Activated CD4-positive, alpha-beta memory T cell treated with anti-CD3 and anti-CD28 coated beads, Interleukin-2, amount 10 ng/mL, durations not matched to agents 7 days and 5 days (primary cell): ENCODE measurements at places on chromosomes 3 and 15.

GRCh38 chr15:29170521-29170920, 99.1 kb downstream of the NSMCE3 start:
- no peak for DNase-seq

DNA sequence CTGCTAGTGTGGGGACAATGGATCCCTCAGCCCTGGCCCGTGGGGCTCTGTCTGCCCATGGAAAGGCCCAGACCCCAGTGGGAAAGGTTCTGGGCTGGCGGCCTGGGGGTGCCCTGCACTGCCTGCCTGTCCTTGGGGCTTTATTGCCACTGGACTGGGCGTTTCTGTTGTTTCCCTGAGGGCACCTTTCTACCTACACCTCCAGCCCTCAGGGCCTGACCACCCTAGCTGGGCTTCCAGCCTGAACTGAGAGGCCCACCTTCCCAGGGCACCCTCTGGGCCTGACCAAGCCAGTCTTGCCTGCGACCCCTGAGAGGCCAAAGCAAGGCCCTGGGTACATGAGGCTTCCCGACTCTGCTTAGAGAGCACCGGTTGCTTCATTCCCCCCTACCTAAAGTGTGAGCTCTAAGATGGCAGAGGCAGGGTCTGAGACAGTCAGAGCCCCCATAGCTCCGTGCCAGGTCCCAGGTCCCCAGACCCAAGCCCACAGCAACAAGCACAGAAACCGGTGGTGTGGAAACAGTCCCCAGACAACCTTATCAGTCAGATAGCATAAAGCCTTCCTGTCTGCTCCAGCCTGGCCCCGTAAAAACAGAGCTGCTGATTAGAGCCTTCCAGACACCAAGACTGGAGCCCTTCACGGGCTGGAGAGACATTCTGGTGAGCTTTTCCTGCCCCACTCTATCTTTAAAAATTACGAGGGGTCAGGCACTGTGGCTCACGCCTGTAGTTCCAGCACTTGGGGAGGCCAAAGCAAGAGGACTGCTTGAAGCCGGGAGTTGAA, 102.8 kb downstream of the CHSY1 start:
- no peak for DNase-seq

- no peak for DNase-seq
These were observed 7.4 kb upstream of the CAMP start for GRCh38 chr3:48215876-48216275.

- no peak for DNase-seq
These were observed 24.0 kb downstream of the GOLIM4 start for GRCh38 chr3:168071591-168072322.

- no peak for DNase-seq
These were observed 193.1 kb downstream of the TNIK start for GRCh38 chr3:171267104-171267503.

- DNase-seq, result no peak
These were observed 46.2 kb upstream of the MAGEF1 start for GRCh38 chr3:184758056-184758455.

DNA sequence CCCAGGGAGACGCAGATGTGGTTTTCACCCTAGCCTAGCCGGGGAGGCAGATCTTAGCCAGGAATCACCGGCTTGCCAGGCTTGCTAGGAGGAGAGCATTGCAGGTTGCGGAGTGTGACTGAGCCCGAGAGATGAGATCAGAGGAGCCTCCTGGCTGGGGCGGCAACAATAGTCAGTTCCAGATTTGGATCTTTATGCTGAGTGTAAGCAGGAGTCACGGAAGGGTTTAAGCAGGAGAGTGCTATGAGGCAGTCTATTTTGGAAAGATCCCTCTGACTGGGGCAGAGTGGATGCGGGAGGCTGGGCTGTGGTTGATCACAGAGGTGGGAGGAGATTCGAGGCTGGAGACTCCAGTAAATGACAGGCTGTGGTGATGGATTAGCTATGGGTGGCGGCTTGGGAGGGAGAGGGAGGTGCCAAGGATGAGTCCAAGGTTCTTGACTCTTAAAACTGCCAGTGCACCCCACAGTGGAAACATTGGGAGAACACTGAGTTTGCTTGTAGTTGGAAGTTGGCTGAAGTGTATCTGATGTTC, 10.4 kb upstream of the BAHD1 start:
- no peak for DNase-seq

- DNase-seq, result no peak
These were observed 209.5 kb downstream of the EBLN2 start for GRCh38 chr3:73270839-73271483.

- DNase-seq, result no peak
These were observed 50.8 kb downstream of the PLOD2 start for GRCh38 chr3:146110161-146110560.

DNA sequence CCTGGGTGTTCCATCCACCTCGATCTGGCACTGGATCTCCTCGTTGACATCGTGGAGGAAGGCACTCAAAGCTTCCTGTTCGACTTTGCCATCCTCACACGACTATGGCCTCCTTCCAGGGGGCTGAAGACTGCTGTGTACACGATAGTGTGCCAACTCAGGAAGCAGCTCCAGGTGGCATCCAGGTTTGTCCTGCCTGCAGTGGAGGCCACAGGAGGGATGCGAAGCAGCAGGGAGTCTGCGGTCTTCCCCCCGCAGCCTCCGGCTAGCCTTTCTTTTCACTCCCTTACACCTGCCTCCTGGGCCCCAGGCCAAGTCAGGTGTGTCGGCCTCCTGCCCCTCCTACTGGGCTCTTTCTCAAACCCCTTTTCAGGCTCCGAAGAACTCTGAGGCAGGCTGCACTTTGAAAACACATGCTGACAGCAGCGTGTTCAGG, 32.2 kb downstream of the SYNM start:
- DNase-seq, result no peak

DNA sequence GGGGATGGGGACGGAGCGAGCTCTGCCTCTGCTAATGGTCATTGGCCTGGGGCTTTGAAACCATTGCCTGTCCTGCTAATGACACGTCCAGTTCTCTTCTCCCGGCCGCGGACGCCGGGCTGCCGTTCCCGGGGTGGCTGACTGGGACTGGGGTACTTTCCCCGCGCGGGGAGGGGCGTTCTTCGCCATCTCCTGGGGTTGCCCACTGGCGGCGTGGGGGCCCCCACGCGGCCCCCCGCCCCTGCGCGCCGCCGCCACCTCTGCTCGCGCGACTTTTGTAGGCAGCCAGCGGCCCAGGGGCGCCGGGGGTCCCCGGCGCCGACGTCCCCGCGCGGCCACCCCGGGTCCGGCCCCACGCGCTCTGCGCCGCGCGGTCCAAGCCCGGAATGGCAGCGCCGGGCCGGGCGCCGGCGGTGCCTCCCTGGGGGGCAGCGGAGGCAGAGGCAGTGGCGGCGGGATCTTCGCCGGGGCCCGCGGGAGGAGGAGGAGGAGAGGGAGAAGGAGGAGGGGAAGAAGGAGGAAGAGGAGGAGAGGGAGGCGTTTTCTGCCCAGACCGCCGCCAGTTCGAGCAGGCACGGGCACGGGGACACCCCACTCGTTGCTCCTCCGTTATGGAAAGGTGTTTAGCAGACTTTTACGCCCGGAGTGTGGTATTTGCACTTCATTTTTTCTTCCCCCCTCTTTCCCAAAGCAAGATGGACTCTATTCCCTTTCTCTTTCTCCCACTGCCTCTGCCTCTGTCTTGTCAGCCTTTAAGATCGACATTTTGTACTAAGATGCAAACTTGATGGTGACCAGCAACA, 2.3 kb downstream of the BBX start:
- peak; percentile 35 for DNase-seq

- DNase-seq, result no peak
These were observed 40.2 kb upstream of the MEIS2 start for GRCh38 chr15:37140531-37141058.

DNA sequence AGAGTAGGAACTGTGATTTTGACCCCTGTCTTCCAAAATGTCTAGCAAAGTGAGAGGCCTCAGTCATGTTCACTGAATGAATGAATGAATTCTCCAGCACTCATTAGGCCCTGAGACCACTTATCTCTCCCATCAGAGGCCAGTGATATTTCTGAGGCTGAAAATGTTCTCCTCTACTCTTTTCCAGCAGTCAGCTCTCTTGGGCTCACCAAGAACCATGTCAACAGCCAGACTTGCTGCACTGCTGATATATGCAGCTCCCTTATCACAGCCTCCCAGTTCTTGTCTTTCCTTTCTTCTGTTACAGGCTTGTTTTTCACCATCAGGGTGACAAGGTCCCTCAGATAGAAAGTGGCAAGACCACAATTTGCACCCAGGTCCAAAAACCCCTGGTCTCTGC, 28.7 kb upstream of the MFSD1 start:
- DNase-seq, result no peak

DNA sequence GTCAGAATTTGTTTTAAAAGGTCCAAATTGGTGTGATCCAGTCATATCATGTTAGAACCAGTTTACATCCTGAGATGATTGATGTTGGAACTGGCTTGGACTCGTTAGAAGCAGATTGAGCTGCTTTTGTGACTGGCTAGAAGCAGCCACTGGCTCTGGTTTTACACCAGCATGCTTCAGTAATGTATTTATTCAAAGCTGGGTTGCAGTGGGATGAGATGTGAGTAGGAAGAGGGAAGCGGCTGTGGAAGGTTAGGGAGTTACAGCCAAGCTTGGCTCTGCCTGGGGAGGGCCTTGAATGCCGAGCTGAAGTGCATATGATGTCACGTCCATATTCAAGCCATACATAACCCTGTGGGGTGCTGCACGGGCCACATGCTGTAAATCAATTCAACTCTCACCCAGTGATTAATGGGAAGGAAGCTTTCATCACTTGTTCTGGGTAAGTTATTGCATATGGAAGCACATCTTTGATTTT, 104.0 kb upstream of the SMAD3 start:
- no peak for DNase-seq

GRCh38 chr15:59329091-59329490, 43.6 kb downstream of the MYO1E start:
- DNase-seq, result no peak

- no peak for DNase-seq
These were observed 165.6 kb downstream of the APBA2 start for GRCh38 chr15:29051422-29051821.

- DNase-seq, result no peak
These were observed 229.2 kb upstream of the CHRNA7 start for GRCh38 chr15:31801152-31801551.

DNA sequence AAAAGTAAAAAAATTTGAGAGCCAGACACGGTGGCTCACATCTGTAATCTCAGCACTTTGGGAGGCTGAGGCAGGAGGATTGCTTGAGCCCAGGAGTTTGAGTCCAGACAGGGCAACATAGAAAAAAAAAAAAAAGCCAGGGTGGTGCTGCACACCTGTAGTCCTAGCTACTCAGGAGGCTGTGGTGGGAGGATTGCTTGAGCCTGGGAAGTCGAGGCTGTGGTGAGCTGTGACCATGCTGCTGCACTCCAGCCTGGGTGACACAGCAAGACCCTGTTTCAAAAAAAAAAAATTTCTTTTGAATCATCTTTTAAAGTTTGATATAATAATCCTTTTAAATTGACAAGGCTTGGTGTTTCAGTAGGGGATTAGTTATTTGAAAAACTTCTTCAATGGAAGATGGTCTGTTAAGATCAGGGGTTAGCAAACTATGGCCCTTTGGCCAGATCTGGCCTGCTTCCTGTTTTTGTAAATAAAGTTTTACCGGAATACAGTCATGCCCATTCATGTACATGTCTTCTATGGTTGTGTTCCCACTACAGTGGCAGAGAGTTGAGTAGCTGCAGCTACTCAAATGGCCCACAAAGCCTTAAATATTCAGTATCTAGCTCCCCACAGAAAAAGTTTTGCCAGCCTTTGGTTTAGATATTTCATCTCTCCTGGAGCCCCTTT, 28.9 kb downstream of the CDAN1 start:
- DNase-seq, result peak; percentile 4

- no peak for DNase-seq
These were observed 11.9 kb upstream of the SRP14 start for GRCh38 chr15:40050788-40051470.

DNA sequence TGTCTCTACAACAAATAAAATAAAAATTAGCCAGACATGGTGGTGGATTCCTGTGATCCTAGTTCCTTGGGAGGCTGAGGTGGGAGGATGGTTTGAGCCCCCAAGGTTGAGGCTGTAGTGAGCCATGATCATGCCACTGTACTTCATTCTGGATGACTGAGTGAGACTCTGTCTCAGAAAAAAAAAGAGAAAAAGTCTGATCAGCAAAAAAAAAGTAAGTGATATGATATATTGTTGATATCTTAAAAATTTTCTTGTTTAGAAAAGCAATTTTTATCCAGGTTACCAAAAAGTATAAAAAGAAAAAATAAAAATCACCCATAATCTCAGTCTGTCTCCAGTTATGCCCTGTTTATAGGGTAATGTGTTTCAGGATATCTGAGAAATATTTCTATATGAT, 251.4 kb downstream of the OTOL1 start:
- no peak for DNase-seq

DNA sequence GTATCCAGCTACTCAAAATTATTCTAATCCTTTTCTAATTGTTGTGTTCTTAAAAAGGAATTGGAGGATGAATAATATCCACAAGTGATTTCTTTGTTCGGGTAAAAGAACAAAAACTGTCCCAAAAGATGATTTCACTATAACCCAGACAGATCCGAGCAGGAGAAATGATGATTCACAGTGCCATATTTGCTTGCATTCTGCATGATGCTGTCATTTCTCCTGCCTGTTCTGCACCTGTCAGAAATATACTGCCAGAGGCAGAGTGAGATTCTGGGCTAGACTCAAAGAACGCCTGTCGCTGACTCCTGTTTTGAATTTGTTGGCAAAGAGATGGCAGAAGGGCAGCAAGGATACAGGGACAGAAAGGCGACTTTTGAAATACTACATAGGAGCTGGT, 34.7 kb upstream of the SLC24A5 start:
- DNase-seq, result no peak

DNA sequence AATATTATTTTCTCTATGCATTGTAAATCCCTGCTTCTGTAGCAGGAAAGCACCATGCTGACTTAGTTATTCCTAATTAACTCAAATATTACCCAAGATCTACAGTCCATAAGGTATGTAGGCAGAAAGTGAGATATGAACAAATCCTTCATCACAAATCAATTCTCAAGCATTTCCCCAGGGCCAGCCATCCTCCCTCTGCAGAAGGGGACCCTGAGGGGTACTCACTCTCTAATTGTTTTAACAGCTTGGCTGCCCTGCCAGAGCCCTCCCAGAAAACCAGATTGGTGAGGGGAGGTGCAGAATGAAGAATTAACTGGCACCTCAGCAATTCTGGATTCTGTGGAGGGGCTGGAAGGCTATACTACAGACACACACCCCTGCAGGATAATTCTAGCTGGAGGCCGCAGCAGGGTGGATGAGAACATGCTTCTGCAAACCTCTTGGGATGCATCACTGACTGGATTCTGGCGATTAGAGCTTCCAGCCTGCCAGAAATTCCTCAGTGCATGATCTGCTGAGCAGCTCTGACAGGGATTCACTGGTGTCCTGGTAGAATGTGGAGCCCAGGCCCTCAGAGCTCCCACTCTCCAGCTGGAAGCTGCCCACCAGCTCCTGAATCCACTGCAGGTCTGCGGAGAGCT, 88.6 kb upstream of the HERC1 start:
- no peak for DNase-seq
